NCI-H446 (cell line): ENCODE measurements at places on chromosomes 3 and 15.

- peak; percentile 20 for DNase-seq
Measured at GRCh38 chr15:48394970-48395369, 63.7 kb downstream of the DUT start.

DNA sequence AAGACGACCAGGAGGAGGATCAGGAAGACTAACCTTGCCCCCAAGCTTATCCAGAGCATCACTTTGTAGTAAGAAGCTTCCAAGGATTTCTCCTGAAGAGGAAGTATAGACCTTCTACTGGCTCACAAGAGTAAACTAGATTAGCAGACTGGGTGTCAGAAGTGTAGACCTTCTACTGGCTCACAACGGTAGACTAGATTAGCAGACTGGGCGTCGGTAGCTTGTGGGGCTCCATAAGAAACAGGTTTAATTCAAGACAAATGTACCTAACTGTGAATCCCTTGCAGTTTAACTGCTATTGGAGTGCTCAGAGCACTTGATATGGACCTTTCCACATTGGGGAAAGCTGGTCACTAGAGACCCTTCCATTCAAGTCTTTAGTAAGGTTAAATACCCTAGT lies 12.9 kb downstream of the FBXO40 start:
- DNase-seq, result no peak

DNA sequence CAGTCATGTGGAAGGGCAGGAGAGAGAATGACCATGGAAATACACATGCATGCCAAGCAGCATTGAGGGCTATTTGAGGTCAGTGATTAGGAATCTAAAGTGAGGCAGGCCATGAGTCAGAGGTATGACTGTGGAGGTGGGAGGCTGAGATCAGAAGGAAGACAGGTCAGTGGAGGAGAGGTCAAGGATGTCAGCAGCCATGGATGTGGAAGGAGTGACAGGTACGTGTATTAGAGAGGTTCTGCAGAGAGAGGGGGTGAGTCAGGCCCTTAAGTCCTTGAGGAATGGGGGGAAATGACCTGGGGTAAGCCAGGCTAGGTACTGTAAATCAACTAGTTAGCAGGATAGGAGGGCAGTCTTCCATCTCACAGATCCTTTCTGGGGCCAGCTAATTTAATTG lies 166.6 kb downstream of the ANO10 start:
- no peak for DNase-seq

GRCh38 chr3:172317984-172318383 lies 130.3 kb downstream of the GHSR start:
- peak; percentile 65 for DNase-seq

- no peak for DNase-seq
Measured at GRCh38 chr3:120864541-120864940, 43.5 kb upstream of the STXBP5L start.

GRCh38 chr3:144341471-144341870 lies 369.8 kb downstream of the DIPK2A start:
- no peak for DNase-seq

- no peak for DNase-seq
Measured at GRCh38 chr3:129441215-129441614, 1.2 kb downstream of the IFT122 start.

GRCh38 chr3:156395961-156396710 lies 158.8 kb downstream of the SSR3 start:
- no peak for DNase-seq

DNA sequence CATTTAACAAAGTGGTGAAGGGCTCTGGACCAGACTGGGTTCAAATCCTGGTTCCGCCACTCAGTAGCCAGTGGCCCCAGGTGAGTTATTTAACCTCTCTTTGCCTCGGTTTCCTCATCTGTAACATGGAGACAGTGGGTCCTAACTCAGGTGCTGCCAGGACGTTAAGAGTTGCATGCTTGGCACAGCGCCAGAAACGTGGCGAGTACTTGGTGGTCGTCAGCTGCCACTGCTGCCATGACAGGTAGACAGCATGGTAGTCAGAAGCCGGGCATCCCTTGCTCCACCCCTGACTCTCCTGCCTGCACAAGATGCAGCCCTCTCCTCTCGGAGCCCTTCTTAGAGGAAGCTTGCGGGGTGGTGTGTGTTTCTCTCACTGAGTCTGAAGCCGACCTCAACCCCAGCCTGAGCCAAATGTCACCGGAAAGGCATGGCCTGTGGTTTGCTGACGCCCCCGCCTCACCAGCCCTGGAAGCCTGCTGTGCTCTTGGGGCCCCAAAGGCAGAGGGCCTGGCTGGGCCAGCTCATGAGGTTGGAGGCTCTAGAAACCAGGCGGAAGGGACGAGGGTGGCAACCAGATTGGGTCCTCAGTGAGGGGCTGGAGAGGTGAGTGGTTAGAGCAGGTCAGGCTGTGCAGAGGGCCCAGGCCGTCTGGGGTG lies 160.8 kb upstream of the TLE3 start:
- no peak for DNase-seq

DNA sequence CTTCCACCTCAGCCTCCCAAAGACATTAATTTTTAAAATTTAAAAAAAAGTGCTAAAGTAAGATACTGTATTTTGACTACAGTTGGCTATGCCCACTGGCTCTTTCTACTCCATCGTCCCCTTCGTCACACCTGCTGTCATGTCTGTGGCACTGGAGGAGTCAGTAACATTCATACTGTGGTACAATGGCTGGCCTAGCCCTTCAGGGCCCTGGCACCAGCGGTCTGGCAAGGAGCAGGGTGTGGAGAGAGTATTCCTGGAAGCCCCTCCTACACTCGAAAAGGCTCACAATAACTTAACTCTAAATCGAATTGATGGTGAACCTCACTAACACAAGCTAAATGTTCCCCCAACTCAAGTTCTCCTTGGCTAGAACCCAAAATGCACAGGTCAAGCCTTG lies 89.7 kb upstream of the RASGRF1 start:
- DNase-seq, result no peak
